Fibroblast of the aortic adventitia (primary cell): ENCODE measurements at places on chromosomes 11 and 22. TPM values are rescaled to one million over a fixed set of nuclear protein-coding genes. Genes with fewer than 3 reads are reported as not detected.

The OR2D3 gene
- not detected in 2 replicates for total RNA-seq

The YAP1 gene
- total RNA-seq, result 158 and 169 TPM in 2 replicates

The ISX gene
- total RNA-seq, result not detected in 2 replicates

DNA sequence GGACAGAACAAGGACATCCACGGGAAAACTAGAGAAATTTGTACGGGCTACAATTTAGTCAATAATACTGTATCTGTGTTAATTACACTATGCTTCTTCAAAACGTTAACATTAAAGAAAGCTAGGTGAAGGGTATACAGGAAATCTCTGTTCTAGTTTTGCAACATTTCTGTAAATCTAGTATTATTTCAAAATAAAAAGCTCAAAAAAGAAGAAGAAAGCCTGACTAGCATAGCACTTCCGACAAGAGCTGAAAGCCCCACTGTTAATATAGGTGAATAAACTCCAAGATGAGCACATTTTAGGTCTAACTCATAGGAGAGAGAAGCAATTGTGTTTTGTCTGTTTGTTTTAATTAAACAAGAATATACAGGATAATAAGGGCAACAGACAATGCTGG is 299.7 kb downstream of the TTC28 start:
- no peak for DNase-seq

- no peak for DNase-seq
These were observed 23.0 kb downstream of the CD5 start for GRCh38 chr11:61125310-61125684.

GRCh38 chr22:37672206-37672919 is 3.1 kb upstream of the LGALS1 start:
- DNase-seq, result no peak

DNA sequence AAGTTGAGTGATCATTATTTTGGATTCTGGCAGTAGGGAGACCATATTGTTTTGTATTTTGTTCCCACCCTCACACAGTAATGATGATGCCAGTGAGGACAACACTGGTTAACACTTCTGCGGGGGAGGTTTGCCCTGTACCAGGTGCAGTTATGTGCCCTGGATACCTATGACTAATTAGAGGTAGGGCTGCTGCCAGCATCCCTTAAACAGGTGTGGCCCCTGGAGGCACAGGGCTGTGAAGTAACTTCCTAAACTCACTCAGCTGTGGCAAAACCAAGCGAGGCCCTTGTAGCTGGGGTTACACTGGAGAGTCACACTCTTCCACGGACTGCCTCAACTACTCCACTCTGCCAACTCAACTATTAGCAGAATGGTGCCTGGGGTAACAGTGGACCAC is 64.5 kb downstream of the MCM5 start:
- no peak for DNase-seq

GRCh38 chr11:36501236-36501635 is 8.8 kb downstream of the TRAF6 start:
- DNase-seq, result no peak

GRCh38 chr11:34769224-34769623 is 147.0 kb downstream of the APIP start:
- DNase-seq, result no peak

GRCh38 chr22:48491451-48491941 is 1336.2 kb downstream of the BRD1 start:
- no peak for DNase-seq

GRCh38 chr22:49502126-49502826 is 325.4 kb downstream of the BRD1 start:
- no peak for DNase-seq
